ENCODE measurements at places on chromosomes 1 and 21.

DNA sequence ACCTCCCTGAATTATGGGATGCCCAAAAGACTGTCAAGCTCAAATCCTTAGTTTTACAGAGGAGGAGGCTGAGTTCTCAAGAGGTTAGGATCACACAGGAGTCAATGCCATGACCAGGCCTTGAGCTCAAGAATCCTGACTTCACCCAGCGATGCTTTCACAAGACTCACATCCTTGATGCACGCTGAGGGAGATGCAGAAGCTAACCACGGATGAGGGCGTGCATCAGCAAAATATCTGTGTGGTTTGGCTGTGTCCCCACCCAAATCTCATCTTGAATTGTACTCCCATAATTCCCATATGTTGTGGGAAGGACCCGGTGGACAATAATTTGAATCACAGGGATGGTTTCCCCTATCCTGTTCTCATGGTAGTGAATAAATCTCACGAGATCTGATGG, 133.2 kb downstream of the KCNJ6 start:
- DNase-seq: no peak

DNA sequence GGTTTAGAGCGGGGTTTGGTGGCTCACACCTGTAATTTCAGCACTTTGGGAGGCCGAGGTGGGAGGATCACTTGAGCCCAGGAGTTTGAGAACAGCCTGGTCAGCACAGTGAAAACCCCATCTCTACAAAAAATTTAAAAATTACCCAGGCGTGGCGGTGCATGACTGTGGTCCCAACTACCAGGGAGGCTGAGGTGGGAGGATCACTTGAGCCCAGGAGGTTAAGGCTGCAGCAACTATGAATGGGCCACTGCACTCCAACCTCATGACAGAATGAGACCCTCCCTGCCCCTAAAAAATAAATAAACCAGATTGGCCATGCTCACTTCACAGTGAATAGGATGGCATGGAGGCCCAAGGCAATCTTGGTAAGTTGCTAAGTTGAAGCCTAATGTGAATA, 168.9 kb downstream of the RHOU start:
- DNase-seq: no peak

- DNase-seq: no peak
These were observed 1.2 kb upstream of the KIRREL1 start for GRCh38 chr1:157992031-157992832.

DNA sequence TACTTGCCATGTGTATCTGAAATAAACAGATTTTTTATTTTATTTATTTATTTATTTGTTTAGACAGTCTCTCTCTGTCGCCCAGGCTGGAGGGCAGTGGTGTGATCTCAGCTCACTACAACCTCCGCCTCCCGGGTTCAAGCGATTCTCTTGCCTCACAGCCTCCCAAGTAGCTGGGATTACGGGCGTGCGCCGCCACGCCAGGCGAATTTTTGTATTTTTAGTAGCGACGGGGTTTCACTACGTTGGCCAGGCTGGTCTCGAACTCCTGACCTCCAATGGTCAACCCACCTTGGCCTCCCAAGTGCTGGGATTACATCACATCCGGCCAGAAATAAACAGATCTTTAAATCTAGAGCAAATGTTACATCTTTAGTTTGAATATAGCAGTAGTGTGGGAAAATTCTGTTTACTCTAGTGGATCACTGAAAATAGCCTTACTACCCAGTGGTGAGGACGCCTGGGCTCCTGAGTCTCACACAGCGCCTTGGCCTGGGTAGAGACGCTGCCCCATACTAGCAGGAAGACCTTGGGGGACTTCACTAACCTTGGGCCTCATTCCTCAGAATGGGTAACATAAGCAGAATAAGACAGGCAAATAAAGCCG, 709 bp downstream of the GART start:
- peak; percentile 6 for DNase-seq

- DNase-seq: no peak
These were observed 130.7 kb upstream of the IGSF21 start for GRCh38 chr1:17976854-17977253.

DNA sequence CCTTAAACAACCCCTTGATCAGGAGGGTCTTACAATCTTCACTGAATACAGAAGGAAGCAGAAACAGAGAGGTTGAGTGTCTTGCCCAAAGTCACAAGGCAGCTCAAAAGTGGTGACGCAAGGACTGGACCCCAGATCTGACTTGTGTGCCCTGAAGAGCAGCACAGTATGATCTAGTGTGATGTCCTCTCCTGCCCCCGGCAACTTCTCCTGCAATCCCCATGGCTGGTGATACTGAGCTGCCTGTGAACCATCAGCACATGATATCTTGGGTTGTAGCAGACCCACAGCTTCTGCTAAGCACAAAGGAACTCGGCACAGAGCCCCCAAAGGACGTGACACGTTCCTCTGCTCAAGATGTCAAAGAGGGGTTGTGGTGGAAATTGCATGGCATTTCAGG, 51.2 kb upstream of the EDN2 start:
- no peak for DNase-seq

DNA sequence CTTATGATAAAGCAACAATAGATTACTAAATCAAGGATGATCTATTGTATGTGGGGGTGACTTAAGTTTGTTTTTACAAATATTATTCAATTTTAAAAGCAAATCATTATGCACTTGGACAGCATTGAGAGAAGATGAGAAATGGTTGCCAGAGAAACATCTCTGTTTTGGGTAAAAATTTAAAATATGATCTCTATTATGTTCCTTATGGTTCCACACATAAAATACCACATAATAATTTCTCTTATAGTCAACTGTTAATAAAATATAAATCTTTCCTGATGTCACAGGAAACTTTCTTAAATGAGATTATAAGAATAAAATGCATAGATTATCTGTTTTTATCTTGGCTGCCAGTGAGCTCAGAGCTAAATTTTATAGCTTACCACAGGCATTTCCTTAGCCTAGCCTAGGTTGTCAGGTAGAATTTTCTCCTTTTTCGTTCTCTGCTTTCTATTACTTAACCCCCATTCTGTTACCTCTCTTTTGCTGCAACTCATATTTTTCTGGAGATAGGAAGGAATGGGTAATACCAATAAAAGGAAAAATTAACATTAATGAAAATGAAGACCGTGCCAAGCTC, 109.7 kb downstream of the TGFB2 start:
- no peak for DNase-seq

DNA sequence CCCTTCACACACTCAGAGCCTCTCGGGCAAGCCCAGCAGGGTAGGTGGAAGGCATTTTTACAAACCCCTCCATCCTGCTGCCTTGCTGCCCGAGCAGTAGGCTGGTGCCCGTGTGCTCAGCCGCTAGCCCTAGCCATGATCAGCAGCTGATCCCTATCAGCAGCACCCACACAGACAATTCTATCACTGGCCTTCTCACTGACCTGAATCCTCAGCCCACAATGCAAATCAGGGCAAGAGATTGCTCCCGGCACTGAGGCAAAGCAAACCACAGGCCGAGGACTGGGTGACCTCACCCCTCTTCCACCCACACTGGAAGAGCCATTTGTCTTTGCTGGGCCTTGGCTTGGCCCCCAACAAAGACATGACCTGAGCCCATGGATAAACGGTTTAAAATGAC, 895 bp upstream of the PDZK1 start:
- no peak for DNase-seq

GRCh38 chr21:42159560-42160110, 59.3 kb upstream of the ABCG1 start:
- DNase-seq: no peak

DNA sequence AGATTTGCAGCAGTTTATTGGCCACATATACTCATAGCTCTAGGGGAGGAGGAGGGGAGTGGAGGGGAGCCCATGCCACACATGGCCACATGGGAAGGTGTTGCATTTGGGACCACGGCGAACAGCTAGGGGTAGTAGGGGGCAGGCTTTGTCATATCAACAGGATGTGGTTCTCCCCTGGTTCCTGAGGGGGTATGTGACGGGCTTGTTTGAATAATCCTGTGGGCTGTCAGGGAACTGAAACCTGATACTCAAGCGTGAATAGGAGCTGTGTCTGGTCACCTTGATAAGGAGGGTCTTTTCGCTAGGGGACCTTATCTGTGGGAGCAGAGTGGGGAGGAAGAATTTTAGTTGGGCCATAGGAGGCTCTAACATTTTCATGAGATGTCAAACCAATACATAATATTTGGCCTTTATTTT, 264.7 kb downstream of the CTH start:
- DNase-seq: no peak

DNA sequence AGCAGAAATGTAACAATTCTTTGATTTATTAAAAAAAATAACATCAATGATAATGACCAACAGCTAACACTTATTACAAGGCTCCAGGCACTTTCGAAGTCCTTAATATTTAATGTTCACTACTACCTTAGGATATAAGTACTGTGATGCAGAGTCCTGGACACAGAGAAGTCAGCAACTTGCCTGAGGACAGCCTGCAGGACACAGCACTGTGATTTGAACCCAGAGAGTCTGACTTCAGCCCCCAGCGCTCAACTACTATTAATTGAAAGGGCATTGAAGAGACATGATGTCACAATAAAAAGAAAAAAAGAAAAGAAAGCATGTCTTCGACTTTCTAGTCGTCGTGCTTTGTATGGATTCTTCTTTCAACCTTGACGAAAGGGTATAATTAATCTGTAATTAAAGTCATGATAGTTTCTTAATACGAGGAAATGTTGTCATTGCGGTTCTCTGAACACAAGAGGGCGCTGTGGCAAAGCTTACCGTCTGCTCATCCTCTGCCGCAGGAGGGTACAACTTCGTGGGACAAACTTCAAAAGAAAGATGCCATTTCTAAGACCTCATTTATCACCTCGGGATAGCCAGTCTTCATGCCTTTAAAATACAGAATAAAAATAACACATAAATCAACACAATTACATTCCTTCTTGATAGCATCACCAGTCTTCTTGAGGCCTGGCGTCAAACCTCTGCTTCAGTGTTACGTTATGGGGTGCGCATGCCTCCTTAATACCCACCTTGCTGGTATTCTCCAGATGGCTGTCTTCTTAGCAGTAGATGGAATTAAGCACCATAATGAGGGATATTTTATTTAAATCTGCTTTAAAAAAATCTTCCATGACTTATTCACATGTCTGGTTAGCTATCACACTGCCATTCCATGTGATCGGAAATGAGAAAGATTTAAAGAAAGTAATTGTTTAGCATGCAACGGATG, 240.1 kb downstream of the DISC1 start:
- peak; percentile 35 for DNase-seq

- no peak for DNase-seq
These were observed 177.3 kb downstream of the CAMTA1 start for GRCh38 chr1:6962478-6962995.

GRCh38 chr1:41791667-41792484, 126.8 kb downstream of the HIVEP3 start:
- DNase-seq: no peak

DNA sequence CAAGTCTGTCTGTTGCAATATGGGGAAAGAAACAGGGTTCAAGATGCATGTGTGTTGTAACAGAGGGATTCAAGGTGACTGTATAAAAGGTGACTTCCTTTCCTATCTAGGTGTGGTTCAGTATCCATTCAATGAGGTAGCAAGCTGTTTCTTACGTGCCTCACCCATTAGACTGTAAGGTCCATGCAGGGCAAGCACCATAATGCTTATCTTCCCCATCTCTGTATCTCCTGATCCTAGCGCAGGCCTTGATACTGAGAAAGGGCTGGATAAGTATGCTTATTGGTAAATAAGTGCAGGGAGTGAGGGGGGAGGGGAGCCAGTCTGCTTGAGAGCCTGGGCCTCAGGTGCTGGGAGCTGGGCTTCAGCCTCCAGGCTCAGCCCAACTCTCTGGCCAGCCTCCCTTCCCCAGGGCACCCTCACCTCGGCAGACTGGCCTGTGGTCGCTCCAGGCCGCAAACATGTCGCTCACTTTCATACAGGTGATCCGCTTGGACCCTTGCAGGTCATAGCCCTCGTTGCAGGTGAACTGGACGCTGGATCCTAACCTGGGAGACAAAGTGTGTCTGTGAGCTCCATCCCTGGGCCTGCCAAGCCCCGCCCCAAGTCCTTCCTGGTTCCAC, 44.5 kb upstream of the HMGB4 start:
- no peak for DNase-seq

DNA sequence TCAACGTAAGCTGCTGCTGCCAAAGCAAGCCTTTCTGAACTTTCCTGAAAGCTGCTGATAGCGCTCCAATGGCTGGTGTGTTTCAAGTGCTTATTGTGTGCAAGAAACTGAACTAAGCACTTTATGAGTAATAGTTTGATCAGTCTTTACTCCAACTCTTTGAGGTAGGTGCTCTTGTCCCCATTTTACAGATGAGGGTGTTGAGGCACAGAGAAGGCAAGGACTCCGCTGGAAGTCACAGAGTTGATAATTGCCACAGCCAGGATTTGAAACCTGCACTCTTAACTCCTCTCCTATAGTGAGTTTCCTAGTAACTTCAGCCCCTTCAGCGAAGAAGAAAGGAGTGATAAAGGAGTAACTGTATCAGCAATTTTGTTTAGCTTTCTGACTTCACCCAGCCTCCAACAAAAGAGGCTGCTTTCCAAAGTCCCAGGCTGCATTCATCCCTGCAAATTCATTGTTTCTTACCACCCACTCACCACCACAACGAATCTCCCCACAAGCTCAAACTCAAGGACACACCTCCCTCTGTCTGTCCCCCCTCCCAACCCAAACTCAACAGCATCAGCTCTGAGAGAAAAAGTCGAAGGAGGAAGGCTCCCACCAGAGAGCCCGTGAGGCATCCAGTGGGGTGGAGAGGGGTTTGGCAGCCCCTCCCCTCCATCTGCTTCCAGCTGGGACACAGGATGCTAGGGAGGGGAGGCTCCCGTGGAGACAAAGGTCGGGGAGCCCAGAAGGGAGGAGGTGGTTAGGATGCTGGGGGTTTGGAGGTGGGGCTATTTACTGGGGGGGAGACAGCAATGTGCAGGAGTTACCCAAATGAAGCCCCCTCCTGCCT, 139.6 kb downstream of the NAV1 start:
- no peak for DNase-seq

DNA sequence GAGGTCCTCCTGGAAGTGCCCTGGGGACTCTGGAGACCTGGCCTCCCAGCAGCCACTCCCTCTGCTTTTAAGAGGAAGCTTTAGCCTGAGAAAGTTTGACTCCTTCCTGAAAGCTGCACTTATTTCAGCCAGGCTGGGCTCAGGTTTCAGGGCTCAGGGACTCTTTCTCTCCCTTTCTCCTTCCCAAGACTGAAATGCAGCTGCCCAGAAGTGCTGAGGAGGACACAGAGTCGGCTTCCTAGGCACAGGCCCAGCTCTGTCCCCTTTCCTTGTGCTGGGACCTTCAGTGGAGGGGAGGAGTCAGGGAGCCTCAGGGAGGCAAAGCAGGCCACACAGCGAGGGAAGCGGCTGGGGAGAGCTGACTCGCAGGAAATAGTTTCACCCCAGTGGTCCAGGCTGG, 137.3 kb downstream of the NAV1 start:
- DNase-seq: no peak

- DNase-seq: no peak
These were observed 2.3 kb upstream of the CTNNBIP1 start for GRCh38 chr1:9912264-9912936.

All from activated T-helper 9 cell treated with anti-CD3 and anti-CD28 coated beads, Interleukin-2, amount 50 U/mL, for 16 hours (primary cell).